ENCODE measurements at places on chromosomes 16 and 17.

- DNase-seq: no peak
Measured at GRCh38 chr16:85659805-85660511, 28.8 kb downstream of the GINS2 start.

- DNase-seq: peak; percentile 91
Measured at GRCh38 chr16:12675852-12676251, 127.8 kb downstream of the CPPED1 start.

GRCh38 chr16:70608521-70608920, 37.8 kb upstream of the IL34 start:
- DNase-seq: no peak

GRCh38 chr17:31387438-31387837, 4.0 kb upstream of the RAB11FIP4 start:
- DNase-seq: no peak

- DNase-seq: no peak
Measured at GRCh38 chr16:80671281-80671849, 130.6 kb downstream of the DYNLRB2 start.

DNA sequence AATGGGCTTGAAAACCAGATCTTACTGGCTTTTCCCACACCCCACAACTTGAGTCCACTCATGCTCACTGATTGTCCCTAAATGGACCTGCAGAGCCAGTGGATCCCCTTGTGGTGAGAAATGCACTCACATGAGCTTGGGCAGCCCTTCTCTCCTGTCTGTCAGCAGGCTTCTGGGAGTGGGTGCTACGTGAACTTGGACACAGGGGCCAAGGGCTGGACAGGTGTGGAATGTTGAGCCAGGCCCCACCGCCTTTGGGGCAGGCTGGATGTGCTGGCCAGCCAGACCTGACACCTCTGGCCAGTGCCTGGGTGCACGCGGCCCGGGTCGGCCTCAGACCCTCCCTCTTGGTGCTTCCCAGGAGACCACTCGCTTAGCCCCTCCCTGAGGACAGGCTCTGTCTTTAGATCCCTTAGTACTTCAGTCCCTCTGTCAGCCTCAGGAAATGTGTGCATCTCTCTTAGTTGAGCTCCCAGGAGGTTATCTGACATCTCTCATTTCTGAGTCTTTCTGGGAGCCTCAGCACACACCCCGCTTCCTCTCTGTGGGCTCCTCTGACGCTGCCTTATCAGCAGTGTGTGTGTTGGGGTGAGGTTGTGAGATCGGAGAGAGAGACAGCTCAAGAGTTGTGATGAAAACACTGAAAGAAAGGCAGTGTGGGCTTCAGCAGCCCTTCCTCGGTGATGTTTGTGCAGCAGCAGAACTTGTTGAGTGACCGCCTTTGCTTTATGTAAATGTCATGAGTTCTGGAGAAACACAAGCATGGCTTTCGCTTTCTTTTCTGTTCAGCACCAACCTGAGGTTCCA, 117.0 kb downstream of the RAB11FIP4 start:
- DNase-seq: peak; percentile 34

All from amniotic epithelial cell (primary cell).